ENCODE measurements at places on chromosomes 12 and 14.

DNA sequence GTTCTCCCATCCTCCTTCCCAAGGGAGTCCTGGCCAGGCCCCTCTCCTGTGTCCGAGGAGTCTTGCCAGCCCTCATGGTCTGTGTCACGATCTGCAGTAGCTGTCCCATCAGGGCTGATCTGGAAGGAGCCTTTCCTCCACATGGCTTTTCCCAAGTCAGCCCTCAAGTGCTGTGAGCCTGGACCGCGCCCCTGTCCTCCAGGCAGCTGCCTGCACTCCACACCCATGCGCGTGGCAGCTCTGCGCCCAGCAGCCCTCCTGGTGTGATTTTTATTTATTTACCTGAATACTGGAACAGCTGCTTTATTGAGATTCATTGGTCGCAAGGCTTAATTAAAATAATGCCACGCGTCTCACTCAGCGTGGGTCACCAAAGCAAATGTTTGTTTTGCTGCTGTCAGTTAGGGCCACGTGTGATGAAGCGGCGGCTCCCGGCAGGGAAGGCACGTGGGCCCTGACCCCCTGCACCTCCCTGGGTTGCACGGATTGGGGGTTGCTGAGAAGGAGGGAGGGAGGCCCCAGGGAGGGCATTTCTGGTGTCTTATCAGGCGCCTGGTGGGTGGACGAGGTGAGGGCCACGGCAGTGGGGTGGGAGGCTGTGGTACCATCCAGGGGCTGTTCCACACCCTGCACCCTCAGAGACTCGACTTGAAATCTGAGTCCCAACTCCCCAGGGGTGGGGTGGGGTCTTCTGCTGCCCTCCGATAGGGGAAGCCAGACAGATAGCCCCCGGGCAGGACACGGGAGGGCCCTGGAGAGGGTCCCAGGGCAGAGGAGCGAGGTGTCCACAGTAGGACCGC lies 206.3 kb upstream of the C14orf180 start:
- H3K36me3 ChIP-seq = no peaks in the 10 kb centered on the region
- no peaks in the 10 kb centered on the region for H3K4me1 ChIP-seq
- no peak overlapping the region for H3K4me3 ChIP-seq
- H3K27me3 ChIP-seq = no peaks in the 10 kb centered on the region

- H3K36me3 ChIP-seq = peaks cover 3% of the 10 kb centered on the region
- H3K27me3 ChIP-seq = peaks cover 28% of the 10 kb centered on the region
- no peak overlapping the region for H3K27ac ChIP-seq
- peaks cover 9% of the 10 kb centered on the region for H3K4me1 ChIP-seq
Observed at GRCh38 chr12:116620124-116620491, 60.9 kb downstream of the MAP1LC3B2 start.

DNA sequence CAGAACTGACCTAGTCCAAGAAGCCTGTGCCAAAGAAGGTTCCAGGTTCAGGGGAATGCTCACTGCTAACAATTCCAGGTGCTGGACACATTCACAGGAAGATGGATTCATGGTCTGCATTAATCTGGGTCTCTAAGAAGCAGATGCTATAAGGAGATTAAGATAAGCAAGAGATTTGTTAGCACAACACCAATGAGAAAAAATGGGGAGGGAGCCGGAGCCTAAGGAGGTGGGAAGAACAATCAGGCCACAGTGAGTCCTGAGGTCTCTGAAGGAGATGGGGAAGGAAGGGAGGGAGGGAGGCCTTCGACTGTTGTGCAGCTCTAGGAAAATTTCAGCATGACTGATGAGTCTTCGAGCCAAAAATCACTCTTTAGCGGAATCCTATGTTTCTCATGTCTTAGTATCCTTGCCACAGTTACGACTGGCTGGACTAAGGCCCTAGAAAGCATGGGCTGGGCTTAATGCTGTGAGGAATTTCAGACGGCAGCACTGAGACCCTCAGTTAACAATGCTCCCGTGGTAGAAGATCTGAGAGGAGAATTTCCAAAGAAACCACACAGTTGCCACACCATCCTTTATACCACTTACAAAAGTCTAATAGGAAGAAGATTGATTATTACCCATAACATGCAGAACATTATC lies 31.5 kb upstream of the PTGDR start:
- peaks cover 2% of the 10 kb centered on the region for H3K27me3 ChIP-seq
- peaks cover 35% of the 10 kb centered on the region for H3K4me1 ChIP-seq
- H3K4me3 ChIP-seq = no peak overlapping the region
- no peak overlapping the region for H3K27ac ChIP-seq

GRCh38 chr14:90740081-90740480 lies 76.1 kb downstream of the TTC7B start:
- H3K4me1 ChIP-seq = peaks cover 7% of the 10 kb centered on the region
- no peak overlapping the region for H3K4me3 ChIP-seq
- no peaks in the 10 kb centered on the region for H3K36me3 ChIP-seq
- H3K27ac ChIP-seq = no peak overlapping the region

DNA sequence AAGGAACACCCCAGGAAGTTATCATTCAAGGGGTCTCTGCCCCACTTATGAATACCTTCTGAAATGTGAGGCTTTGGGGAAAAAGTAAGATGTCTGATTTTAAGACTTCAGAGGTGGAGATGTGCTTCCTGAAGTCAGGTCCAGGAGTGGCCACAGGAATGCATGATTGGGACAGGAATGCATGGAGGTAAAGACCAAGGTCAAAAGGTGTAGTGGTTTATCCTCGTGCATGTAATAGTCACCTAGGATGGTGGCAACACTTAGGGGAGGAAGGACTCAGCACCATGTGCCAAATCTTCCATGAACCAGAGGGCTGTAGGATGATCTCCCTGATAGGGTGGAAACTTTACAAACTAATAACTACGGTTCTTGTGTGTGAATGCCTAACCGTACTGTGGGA lies 217.3 kb downstream of the C12orf75 start:
- H3K4me1 ChIP-seq = no peaks in the 10 kb centered on the region
- no peak overlapping the region for H3K4me3 ChIP-seq
- no peak overlapping the region for H3K27ac ChIP-seq
- DNase-seq = no peak
- no peaks in the 10 kb centered on the region for H3K36me3 ChIP-seq
- no peaks in the 10 kb centered on the region for H3K27me3 ChIP-seq

- no peaks in the 10 kb centered on the region for H3K27me3 ChIP-seq
- H3K4me1 ChIP-seq = peaks cover 60% of the 10 kb centered on the region
- no peak overlapping the region for H3K4me3 ChIP-seq
- H3K36me3 ChIP-seq = peaks cover 10% of the 10 kb centered on the region
Observed at GRCh38 chr12:3224530-3224903, 147.3 kb downstream of the TSPAN9 start.

DNA sequence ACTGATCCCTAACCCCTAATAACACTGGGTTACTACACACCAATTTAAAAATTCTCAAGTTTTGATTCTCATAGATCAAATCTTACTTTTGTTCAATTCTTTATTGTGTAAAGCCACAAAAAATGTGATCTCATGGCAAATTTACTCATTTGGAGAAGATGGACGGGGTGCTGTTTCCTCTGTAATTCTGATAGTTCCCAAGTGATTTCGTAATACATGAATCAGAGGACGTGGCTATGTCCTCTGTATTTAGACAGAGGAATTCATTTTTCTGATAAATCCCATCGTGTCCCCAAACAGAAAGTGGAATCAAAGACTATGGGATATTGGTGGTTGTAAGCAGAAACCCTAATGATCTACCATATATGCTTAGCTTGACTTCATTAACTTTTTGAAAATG lies 76.6 kb upstream of the GNG2 start:
- no peak for DNase-seq
- H3K27ac ChIP-seq = no peak overlapping the region
- no peaks in the 10 kb centered on the region for H3K36me3 ChIP-seq
- peaks cover 53% of the 10 kb centered on the region for H3K27me3 ChIP-seq
- H3K4me3 ChIP-seq = no peak overlapping the region
